ENCODE measurements at places on chromosomes 5 and 9.

DNA sequence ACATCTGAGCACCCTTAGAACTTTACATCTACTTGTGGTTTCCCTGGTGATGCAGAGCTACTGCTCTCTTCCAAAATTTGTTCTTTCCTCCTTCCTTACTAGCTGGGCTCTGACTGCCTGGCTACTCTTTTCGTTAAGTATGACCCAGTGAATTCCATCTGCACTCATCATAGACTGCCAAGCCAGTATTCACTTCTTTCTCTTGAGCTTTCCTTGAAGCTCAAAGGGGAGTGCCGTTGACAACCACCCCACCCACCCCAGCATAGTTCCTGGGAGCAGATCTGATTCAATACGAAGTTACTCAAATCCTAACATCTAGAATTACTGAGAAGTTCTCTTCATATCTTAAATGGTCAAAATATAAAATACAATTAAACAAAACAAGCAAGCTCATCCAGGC, 190.5 kb downstream of the ADAMTS12 start:
- DNase-seq: no peak

DNA sequence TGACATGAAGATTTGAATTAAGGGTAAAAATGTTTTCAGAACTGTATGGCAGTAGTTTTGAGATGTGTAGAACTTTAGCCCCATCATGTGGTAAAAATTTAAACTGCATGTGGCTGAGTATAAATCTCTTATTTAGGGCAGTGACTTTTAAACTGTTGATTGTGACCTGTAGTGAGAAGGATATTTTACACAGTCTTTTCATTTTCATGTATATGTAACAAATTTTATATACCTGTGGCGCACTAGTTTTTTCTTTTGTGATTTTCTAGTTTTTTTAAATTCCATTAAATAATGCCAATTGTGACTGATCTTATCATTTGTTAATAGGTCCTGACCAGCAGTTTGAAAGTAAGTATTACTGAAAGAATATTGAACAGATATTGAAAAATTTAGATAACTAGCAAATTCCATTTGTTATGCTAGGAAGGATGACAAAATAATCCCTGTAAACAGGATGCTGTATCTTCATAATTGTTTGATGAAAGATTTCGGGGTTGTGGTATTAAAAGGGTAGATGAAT, 47.2 kb downstream of the GPBP1 start:
- DNase-seq: no peak

DNA sequence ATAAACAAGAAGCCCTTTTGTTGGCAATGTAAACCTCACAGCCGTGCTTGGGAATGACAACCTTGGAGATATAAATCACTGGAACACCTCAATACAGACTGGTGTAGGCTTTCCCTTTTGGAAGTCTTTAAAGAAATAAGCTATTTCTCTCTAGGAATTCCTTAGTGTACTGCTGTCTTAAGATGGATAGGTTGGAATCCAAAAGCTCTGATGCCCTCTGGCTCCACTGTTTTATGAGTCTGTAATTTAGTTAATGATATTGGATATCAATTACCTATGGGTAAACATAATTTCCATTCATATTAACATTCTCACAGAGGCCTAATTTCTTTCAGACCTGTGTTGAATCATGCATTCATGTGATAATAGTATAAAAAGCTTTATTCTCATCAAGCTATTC, 435.9 kb upstream of the MPDZ start:
- DNase-seq: no peak

GRCh38 chr5:145792840-145793239, 42.3 kb downstream of the PRELID2 start:
- no peak for DNase-seq

- DNase-seq: no peak
Measured at GRCh38 chr5:64183956-64184355, 18.3 kb downstream of the RNF180 start.

Measured in GM12892 (cell line).